ENCODE measurements at places on chromosomes 4 and X.
A peak's percentile ranks its signal among the peaks of the same experiment; 100 is the strongest.

GRCh38 chr4:108355186-108355901 lies 186.6 kb upstream of the LEF1 start:
- DNase-seq = no peak

GRCh38 chr4:81694176-81694913 lies 222.6 kb upstream of the RASGEF1B start:
- DNase-seq = no peak

- DNase-seq = no peak
Measured at GRCh38 chr4:89562746-89563145, 255.1 kb upstream of the GPRIN3 start.

DNA sequence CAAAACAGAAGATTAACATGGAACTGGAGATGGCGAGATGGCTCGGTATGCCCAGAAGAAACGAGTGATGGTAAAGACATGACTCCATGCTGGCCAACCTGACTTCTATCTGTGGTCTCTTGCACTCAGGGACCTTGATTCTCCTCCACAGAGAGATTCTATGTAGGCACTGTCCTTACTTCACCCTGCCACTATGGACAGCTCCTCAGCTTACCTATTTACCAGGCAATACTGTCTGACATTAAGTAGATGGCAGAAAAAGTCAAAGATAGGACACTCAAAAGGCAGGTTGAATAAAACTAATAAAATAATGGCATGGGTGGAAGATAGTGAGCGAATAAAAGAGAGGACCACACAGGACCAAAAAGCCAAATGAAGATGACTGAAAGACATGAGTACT lies 35.2 kb upstream of the NDNF start:
- no peak for DNase-seq

DNA sequence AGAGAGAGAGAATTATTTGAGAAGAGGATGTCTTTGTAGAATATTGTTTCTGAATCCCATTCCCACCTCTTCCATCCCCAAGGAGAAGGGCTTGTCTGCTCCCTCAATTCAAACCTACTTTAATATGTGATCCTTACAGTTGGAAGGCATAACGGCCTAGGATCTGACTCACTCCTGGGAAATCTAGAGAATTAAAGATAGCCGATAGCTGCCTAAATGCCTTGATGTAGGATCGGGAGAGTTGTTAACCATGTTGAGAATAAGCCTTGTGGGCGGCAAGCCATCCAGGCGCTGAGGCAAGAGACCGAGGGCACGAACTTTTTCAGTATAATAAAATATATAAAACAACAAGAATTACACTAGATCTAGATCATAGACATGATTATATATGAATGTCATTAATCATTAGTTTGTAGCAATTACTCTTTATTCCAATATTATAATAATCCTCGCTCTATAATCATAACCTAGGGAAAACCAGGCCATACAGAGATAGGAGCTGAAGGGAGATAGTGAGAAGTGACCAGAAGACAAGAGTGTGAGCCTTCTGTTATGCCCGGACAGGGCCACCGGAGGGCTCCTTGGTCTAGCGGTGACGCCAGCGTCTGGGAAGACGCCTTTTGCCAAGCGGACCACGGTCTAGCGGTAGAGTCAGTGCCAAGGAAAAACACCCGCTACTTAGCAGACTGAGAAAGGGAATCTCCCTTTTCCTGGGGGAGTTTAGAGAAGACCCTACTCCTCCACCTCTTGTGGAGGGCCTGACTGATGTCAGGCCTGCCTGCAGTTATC lies 13.5 kb downstream of the EMCN start:
- no peak for DNase-seq

GRCh38 chrX:9327086-9327746 lies 137.6 kb upstream of the TBL1X start:
- no peak for DNase-seq

- no peak for DNase-seq
Measured at GRCh38 chr4:78707268-78707667, 68.9 kb upstream of the BMP2K start.

- DNase-seq = peak; percentile 48
Measured at GRCh38 chr4:121073004-121073435, 685 bp upstream of the NDNF start.

- DNase-seq = no peak
Measured at GRCh38 chr4:159159611-159160010, 56.7 kb downstream of the RAPGEF2 start.

DNA sequence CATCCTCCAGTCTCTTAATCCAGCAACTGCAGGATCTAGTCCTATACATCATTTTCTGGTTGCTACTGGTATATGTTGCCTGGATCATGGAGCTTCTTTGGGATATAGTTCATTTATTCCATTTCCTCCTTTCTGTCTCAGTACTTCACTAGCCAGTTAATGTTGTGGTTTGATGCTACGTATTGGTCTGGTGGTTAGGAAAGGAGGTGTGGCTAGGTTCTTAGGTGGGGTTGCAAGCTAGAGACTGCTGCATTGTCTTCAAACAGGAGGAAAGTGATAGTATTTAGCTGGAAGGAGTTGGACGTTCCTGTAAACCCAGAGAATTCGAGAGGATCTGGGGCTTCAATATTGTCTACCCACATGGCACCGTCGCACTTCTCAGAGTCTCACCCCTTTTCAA lies 129.5 kb downstream of the SNCA start:
- DNase-seq = no peak

DNA sequence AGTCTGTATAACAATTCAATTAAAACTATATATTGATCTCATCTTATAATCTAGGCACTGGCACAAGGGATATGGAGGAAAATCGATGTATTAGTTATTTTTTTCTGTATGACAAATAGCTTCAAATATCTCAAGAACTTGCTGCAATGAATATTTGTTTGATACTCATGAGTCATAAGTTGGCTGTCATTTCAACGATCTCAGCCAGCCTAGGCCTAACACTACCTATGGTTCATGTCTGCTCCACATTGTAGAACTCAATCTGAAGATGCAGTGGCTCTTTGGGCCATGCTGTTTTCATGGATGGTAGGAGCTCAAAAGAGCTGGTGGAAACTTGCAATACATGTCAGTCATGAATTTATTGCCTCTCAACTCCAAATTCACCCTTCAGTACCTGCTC lies 44.7 kb downstream of the MAGEB17 start:
- DNase-seq = peak; percentile 58

- peak; percentile 51 for DNase-seq
Measured at GRCh38 chr4:154313004-154313585, 178.5 kb downstream of the DCHS2 start.

DNA sequence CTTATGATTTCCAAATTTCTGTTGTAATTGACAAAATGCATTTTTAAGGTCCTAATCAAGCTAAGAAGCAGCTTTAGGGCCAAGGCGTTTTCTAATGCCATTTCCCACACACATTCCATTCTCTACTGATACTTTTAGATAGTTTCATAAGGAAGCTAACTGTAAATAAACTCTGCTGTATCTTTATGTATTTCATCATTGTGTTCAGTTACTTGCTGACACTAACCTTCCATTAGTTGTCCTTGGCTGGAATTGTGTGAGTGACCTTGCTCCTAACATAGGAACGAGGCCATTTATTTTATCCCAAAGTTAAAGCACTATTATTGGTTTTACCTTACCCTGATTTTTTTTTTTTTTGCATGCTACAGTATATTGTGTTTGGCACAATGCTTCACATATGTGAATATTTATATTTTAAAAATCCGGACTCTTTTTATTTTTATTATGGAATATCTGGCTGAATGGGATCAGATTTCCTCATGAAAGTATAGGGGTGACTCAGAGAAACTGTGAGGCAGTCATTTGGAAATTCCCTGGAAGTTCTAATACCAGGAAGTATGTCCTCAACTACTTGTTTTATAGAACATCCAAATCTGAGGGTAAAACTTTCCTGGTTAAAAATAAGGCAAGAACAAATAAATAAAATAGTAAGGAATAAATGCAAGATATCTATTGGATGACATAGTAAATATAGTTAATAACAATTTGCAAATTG lies 62.7 kb upstream of the SORBS2 start:
- DNase-seq = peak; percentile 62

DNA sequence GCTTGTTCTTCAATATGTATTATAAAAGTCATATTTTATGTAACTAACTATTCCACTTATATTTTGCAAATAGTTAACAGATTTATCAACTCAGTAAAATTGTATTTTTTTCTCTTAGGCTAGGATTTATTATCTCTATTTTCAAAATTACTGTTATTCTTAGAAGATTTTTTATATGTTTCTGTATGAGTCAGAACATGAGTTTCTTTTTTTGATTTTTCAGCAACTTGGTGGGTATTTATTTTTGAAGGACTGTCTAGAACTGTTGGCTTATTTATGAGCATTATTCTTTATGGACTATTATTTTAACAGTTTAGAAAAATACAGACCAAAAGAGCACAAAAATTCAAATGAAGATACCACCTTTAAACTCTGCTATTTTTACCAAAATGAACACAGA lies 6.8 kb downstream of the AIMP1 start:
- DNase-seq = no peak

All from fibroblast of skin of right biceps (primary cell).